ENCODE measurements at places on chromosomes 11 and 22. TPM values are rescaled to one million over a fixed set of nuclear protein-coding genes. Genes with fewer than 3 reads are reported as not detected.
A peak's percentile ranks its signal among the peaks of the same experiment; 100 is the strongest.

DNA sequence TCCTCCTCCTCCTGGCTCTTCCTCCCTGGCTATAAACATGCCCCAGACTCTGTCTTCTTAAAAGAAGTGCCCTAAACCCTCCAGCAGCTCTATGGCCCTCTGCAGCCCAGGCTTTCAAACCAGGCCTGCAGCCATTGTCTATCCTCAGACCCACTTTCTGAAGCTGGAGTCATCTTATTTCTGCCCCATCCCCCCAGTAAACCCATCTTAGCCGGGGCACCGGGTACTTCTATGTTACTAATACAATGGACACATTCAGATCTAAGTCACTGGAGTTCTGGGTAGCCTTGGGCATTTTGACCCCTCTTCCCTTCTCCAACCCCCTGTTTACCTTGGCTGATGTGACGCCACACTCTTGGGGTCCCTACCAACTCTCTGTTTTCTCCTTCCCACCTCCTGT lies 29.7 kb upstream of the CACNG2 start:
- DNase-seq = no peak

DNA sequence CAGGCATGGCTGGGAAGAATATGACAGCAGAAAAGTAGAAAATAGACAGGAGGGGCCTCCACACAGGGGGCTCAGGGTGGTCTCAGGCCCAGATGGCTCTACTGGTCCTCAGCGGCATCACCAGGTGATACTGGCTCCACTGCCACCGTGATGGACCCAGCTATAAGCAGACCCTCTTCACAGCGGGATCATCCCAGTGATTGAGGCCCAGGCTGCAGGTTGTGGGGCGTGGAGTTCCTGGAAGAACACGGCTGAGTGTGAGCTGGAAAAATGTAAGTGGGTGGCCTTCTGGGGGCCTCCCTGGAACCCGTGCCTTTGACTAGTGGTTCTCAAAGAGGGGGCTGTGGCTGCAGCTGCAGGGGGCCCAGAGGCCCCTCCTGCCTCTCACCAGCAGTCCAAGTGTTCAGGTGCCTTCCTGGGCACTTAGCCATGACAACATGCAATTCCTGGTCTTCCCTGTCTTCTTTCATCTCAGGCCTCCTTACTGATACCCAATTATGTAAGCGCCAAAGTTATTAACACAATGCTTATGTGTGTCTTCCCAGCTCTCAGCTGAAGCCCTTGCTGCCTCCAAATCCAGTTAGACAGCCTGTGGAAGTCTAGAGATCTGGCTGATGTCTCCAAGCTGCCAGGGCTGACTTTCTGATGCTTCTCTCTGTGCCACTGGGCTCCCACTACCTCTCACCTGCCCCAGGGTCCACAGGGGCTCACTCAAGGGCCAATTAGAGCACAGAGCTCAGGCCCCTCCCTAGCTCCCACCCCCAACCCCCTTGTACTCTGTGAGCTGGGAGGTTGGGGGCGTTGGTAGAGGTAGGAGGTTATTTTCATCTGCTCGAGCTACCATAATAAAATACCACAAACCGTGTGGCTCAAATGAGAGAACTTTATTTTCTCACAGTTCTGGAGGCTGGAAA lies 110.1 kb upstream of the LMO1 start:
- no peak for DNase-seq

- no peak for DNase-seq
These were observed 50.4 kb downstream of the PARVB start for GRCh38 chr22:44074337-44074984.

DNA sequence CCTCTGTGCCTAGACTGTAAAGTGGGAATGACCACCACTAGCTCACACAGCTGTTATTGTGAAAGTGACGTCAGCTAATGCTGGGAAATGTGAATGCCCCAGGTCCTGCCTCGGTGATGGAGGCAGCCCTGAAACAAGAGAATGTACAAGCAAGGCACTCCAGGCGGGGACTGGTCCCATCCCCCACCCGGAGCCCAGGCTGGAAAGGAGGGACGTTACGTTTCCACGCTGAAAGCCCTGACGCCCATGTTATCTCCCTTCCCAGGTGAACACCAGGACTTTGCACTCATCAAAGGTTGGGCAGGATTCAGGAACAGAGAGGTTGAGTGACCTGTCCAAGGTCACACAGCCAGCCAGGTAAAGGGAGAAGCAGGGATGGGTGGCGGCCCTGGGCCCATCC lies 784 bp downstream of the SULT4A1 start:
- DNase-seq = peak; percentile 61

GRCh38 chr11:60111793-60112192 lies 23.3 kb downstream of the MS4A2 start:
- no peak for DNase-seq

- no peak for DNase-seq
These were observed 121.1 kb downstream of the PHF21B start for GRCh38 chr22:44888491-44889254.

DNA sequence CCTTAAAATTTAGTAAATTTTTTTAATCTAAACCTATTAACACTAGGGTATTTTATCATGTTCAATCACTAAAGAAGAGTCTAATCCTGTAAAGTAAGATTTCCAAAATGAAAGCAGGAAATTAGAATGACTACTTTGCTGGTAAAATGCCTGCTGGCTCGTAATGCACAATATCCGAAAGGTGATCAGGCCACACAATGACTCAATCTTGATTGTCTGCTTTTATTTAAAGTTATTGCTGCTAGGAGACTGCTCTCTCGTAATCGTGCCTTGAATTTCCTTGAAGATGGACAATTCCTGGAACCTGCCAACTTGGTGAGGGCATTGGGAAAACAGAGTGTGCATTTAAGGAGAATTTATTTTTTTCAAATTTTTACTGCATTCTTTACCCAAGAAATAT lies 1786.5 kb upstream of the RAG2 start:
- DNase-seq = no peak

- DNase-seq = peak; percentile 19
These were observed 337.0 kb upstream of the MTNR1B start for GRCh38 chr11:92632495-92632894.

DNA sequence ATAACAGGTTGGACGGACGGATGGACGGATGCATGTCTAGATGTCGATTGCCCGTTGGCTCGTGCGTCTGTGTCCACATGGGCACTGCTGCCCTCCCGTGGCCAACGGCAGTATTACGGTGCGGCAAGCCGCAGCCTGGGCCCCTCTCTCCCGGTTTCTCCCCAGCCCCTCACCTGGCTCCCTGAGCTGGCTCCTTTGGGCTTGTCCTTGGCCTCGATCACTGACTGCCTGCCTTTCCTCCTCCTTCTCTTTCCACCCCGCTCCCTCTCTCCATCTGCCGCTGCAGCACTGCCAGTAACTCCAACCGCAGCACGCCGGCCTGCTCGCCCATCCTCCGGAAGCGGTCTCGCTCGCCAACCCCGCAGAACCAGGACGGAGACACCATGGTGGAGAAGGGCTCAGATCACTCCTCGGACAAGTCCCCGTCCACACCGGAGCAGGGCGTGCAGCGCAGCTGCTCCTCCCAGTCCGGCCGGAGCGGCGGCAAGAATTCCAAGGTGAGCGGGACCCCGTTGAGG lies 77.3 kb downstream of the SCN3B start:
- DNase-seq = peak; percentile 79

DNA sequence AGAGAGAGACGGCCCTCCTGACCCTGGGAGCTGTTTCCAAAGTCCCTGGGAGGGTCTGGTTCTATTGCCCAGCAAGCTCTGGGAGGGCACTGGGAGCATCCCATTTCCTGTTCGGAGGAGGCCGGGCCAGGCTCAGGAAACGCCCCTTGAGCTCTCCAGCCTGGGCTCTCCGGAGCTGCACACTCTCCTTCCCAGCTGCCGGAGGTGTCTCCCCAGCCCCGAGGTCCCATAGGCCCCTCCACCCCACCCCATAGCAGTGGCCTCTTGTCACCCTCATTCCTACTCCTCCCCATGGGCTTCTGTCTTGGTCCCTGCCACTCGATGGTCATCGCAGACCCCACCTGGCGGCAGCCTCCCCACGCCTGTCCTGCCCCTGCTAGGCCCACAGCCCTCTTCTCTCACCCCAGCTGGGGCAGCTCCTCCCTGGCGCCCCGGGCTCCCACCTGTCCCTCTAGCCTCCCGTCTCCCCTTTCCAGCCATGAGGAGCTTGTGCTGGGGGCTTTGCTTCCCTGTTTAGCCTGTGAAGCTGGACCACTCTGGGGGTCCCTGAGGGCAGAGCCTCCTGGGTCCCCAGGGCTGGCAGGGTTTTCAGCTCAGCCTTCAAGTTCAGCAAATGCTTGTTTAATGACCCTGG lies 2.8 kb downstream of the TSPAN32 start:
- DNase-seq = no peak

DNA sequence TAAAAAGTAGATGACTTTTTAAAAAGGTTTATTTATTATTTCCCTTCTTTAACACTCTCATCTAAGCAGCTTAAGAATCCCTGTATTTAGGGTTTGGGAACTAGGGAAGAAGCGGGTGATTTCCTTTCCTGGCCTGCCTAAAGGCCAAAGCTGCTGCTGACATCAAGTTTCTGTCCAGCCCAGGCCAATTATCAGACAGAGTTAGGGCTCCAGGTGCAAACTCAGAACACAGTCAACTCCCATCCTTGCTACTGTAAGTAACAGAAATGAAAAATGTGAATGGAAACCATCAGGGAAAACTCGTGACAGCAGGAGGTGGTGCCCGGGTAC lies 108.9 kb downstream of the CCDC81 start:
- DNase-seq = no peak

DNA sequence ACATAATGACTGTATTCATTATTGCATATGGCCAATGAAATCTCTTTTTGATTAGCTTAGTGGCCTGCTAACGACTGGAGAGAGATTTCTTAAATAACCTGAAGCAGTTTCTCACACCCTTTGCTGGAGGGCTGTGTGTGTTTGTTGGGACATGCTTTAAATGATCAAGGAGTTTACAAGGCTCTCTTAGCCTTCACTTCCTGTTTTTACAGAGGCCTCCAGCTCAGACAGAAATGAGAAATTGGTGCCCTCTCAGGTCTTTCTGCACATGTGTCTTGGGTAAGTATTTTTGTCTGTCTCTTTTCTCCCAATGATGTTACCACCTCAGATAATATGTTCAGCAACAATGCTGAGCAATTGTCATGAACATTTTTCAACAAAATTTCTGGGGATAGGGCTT lies 884.4 kb upstream of the CNTN5 start:
- DNase-seq = no peak

- no peak for DNase-seq
These were observed 27.8 kb downstream of the MYH9 start for GRCh38 chr22:36360011-36360410.

CCDC116 gene
- 0.30 TPM for total RNA-seq

OR2AG2 gene
- total RNA-seq = 0.12 TPM

DTX4 gene
- total RNA-seq = 26.2 TPM

SPTBN2 gene
- 115 TPM for total RNA-seq

Measured in hepatocyte (in vitro differentiated cells).